ENCODE measurements at places on chromosomes 4 and X.

GRCh38 chrX:141924293-141924692 lies 20.6 kb downstream of the MAGEC1 start:
- no peak for DNase-seq

DNA sequence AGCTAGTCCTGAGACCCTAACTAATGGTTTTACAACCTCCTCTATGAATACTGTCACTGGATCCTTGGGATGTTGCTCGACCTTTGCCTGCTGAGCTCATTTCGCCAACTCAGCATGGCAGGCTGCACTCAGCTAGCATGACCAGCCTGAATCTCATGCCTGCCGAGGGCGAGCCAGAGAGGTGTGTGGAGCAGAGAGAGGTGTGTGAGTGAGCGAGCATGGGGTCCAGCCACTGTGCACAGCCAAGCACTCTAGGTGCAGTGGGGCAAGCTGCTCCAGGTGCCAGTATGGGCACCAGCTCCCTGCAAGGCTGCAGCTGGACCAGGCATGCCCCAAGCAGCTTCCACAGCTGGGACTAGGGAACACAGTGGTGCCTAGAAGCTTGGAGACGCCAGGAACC lies 410.9 kb downstream of the PCDH10 start:
- no peak for DNase-seq

DNA sequence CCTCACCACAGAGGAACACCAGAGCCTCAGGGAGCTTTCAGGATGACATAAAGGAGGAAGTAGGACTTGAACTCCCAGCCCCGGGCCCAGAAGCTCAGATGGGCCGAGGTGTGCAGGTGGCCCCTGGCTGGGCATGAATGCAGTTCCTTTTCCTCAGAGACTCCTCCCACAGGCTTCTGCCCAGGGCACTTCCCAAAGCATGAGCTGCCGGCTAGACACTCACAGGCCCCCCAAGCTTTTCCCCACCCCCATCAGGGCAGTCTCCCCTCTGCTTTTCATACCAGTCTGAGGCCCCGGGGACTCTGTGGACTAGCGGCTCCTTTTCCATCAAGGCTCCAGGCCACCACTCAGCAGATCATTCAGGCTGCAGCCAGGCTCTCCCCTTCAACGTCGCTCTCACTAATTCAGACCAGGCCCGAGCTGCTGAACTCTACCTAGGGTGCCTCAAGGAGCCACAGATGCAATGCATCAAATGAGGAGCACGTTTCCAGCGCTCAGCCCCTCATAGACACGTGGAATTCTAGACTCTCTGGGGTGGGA lies 36.9 kb downstream of the HMX1 start:
- no peak for DNase-seq

- no peak for DNase-seq
Observed at GRCh38 chrX:68433155-68433980, at the start of gene OPHN1. Gene OPHN1 (minus strand): TSS chrX:68433495. CDS start chrX:68433020, 475 bp downstream.

- DNase-seq = no peak
Observed at GRCh38 chr4:186887291-186887700, 163.6 kb upstream of the FAT1 start.

GRCh38 chrX:49184294-49185281 lies 1.6 kb downstream of the PRICKLE3 start:
- DNase-seq = peak; percentile 88

DNA sequence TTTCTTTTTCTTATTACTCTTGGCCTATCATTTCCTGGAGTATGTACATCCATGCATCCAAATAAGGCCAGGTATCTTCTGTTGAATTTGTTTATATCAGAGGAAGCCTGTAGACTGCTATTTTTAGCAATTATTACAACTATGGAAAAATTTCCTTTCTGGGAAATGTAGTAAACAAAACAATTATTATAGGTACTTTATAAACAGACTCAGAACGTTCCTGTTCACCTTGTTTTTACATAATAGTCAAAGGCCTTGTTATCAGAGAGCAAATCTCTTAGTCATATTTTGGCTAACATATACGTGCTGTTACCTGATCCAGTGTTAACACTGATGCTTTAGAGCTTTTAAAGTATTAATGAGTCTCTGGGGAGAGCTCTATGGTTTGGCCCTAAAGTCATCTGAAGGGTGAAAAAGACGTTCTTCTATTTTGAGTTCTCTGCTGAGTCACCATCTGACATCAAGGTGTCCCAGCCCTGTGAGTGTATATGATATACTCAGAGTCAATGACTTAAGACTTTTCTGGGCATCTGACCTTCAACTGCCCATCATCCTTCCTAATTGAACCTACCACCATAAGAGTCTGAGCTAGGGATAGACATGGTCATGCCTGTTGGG lies 7.3 kb downstream of the SPARCL1 start:
- DNase-seq = no peak

GRCh38 chr4:150318527-150318926 lies 240.3 kb downstream of the DCLK2 start:
- DNase-seq = no peak

- DNase-seq = peak; percentile 38
Observed at GRCh38 chrX:119236623-119237561, 807 bp downstream of the PGRMC1 start.

DNA sequence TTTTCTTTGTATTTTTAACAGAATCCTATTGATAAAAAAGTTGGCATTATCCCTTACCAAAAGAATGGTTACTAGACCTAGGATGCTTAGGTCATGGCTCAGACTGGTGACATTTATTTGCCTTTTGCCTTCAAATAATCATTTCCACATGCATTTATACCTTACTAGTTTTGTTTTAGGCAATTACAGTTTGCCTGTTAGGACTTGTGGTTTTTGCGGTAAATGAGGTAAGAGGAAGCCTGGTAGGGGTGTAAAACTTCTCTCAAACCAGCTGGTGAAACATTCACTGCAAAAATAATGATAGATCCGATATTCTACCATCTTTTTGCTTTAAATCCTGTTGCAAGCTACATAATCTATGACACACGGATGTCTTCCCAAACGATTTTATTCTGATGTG lies 12.1 kb downstream of the LAMP2 start:
- DNase-seq = no peak

DNA sequence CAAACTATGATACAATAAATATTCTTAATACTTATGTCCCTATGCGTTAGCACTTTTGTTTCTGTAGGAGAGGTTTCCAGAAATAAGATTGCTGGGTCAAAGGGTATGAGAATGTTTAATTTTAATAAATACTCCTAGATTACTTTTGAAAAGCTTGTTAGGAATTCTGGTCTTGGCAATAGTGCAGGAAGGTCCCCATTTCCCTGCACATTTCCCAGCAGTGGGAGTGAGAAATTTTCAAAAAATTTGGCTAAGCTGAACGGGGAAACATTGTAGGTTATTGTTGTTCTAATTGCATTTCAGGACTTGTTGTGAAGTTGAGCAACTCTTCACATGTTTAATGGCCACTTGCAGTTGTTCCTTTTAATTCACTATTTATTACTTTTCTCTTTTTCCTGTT lies 27.1 kb downstream of the IGFBP7 start:
- DNase-seq = no peak

GRCh38 chr4:48127682-48128404 lies 6.2 kb downstream of the TXK start:
- DNase-seq = peak; percentile 10

DNA sequence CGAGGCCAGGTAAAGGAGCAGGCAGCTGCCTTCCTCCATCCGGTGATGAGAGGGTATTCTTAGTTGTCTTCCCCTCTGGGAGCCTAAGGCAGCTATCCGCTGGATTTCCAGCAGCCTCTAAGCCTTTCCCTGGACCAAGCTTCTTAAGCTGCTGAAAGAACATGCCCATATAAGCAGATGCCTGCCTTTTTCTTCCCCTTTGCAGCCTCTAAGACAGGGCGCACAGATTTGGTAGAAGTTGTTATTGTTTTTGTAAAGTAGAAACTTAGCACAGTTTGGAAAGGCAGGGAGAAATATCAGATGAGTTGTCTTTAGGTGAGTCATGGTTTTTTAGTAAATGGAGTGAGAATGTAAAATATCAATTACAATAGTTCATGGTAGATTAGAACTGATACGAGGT lies 210.8 kb downstream of the ARHGAP10 start:
- DNase-seq = no peak

DNA sequence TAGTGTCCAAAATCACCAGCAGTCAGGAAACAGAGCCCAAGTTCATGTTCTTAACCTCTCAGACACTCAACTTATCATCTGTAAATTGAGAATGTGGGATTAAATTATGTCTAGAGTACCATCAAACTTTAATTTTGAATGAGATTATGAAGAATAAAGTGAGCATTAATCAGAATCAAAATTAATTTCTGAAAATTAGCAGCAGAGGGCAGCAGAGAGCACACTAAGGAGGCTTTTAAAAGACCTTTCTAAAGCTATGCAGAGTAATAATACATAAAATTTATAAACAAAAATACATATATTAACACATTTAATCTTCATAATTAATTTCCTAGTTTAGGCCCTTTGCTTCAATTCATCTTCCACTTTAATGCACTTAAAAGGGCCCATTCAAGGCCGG lies 7.1 kb downstream of the TASL start:
- DNase-seq = no peak

- no peak for DNase-seq
Observed at GRCh38 chr4:93216646-93217045, 611.9 kb upstream of the ATOH1 start.

- no peak for DNase-seq
Observed at GRCh38 chrX:150464001-150464400, 100.9 kb downstream of the MAMLD1 start.

- no peak for DNase-seq
Observed at GRCh38 chrX:121666171-121666570, 618.8 kb downstream of the GLUD2 start.

GRCh38 chr4:138299881-138300280 lies 57.7 kb upstream of the SLC7A11 start:
- no peak for DNase-seq

DNA sequence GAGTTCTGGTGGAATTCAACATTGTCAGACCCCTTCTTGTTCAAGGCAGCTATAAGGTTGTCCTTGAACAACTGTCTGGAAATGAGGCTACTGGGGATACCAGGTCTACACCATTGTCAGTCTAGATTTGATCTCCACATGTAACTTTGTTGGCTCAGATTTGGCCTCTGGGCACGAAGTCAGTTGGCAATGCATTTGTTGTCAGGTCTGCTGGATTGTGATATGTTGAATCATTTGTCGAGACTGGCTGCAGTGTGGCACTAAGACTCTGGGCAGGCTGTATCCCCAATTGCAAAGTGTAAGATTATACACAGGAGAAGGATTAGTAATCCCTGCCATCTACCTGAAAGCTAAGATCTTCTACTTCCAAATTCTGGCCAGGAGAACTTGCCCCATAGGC lies 26.5 kb downstream of the ZNF81 start:
- no peak for DNase-seq

DNA sequence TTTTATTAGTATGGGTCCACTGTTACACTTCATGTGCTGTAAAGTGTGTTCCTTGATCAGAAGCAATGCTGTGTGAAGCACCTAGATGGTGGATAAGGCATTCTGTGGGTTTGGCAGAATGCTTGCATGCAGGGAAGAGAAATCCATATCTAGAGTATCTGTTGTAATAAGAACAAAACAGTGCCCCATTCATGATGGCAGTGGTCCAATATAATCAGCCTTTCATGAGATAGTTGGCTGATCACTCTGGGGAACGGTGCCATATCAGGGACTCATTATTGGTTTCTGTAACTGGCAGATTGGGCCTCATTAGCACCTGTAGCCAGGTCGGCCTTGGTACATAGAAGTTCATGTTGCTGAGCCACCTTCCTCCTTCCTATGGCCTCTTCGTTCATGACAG lies 28.7 kb downstream of the STIM2 start:
- DNase-seq = no peak

- DNase-seq = no peak
Observed at GRCh38 chr4:176230836-176231235, 35.5 kb upstream of the SPATA4 start.

DNA sequence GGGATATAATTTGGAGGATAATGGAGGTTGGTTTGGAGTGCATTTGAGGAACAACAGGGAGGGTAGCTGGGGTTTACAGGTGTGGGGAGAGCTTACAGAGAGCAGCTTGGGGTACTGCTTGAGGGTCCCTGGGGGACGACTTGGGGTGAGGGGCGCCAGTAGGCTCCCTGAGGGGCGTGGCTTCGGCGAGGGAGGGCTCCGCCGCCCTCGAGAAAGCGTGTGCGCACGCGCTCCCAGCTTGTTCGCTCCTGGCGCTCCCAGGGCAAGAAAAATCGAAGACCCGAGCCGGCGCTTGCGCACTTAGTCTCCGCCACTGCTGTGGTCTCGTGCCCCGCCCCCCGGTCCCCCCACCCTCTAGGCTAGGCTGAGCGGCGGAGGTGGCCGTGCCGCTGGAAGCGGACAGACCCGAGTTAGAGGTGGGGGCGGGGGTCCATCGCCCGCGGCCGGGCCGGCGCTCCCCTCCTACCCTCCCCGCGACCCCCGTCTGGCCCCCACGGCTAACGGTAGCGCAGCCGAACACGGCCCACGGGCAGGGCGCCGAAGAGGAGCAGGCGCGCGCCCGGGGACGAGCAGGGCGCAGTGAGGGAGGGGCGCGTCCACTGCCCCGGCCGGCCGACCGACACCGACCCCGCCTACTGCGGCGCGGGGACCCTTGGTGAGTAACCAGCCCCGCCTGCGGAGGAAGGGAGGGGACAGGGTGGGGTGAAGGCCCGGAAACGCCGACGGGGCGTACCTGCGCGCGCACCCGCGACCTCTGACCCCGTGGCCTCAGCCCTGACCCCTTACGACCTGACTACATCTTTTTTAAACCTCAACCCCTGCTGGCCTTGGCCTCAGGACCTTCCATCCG lies 5.4 kb upstream of the CCDC120 start:
- peak; percentile 54 for DNase-seq

DNA sequence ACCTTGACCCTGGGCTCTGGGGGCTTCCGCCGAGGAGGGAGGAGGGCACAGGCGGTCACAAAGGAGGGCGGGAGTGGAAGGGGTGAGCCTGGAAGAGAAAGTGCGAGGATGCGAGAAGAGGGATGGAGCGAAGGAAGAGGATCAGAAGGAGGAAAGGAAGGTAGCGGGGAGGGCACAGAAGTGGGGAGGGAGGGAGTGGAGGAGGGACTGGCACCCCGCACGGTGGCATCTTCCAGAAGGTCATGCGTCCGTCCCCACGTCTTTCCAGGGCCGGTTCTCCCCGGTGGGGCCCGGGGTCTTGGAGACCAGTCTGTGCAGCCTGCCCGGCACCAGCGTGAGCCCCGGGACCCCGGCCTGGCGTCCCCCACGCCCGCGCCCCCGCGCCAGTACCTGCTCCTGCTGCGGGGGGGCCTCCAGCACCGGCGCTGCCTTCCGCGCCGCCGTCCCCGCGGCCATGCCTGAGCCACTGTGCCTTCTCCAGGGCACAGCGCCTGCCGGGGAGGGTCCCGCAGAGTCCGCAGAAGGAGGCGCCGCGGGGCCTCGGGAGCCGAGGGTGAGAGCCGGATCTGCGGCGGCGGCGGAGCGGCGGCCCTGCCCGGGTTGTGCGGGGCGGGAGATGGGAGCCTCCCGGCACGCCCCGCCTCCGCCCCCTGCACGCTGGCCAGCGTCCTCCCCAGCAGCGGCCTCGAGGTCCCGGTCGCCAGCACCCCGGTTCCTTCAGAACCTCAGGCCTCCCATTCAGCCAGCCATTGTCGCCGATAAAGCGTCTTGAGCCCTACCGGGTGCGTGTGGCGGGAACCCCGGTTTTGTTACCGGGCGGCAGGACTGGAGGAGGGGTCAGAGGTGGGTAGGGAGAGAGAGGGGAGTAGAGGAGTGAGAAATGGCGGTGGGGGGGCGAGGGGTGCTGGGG lies at the start of gene RNF175:
Gene RNF175 (minus strand): TSS at position 618 of the 910 bp plus-strand sequence. CDS start 162 bp downstream, at position 456.
- DNase-seq = no peak

GRCh38 chr4:19803406-19803805 lies 448.3 kb upstream of the SLIT2 start:
- no peak for DNase-seq

GRCh38 chr4:145815626-145816025 lies 123.0 kb downstream of the ZNF827 start:
- DNase-seq = no peak
